ENCODE measurements at places on chromosomes 12 and 14.

GRCh38 chr12:84912198-84913128 lies at the start of gene SLC6A15:
SLC6A15 (minus strand) TSS chr12:84912799; CDS start chr12:84892120, 20,679 bp downstream.
- no peak for DNase-seq

DNA sequence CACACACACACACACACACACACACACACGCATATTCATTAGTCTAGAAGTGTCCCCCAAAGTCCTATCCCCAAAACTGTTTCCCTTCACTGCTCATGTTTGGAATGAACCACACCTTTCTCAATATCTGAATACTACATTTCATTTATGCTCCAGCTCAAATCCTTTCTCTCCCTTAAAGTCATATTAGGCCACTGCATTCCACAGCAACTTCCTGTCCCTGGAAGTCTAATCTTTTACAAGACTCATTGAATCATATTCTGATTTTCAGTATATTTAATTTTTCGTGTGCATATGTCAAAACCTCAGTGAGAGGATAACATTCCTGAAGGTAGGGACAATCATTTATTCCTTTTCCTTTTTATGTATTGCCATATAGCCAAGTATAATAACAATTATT lies 155.6 kb upstream of the LMNTD1 start:
- no peak for DNase-seq

DNA sequence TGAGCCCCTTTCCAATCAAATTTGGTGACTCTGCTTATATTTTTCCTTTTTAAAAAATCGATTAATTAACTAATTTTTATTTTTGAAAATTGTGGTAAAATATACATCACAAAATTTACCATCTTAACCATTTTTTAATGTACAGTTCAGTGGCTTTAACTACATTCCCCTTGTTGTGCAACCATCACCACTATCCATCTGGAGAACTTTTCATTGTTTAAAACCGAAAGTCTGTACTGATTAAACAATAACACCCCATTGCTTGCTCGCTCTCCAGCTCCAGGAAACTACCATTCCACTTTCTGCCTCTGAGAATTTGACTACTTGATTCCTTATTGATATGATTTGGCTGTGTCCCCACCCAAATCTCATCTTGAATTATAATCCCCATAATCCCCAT lies 283.4 kb downstream of the C12orf75 start:
- DNase-seq: no peak

GRCh38 chr12:111099186-111099585 lies 178.8 kb upstream of the MYL2 start:
- DNase-seq: no peak

DNA sequence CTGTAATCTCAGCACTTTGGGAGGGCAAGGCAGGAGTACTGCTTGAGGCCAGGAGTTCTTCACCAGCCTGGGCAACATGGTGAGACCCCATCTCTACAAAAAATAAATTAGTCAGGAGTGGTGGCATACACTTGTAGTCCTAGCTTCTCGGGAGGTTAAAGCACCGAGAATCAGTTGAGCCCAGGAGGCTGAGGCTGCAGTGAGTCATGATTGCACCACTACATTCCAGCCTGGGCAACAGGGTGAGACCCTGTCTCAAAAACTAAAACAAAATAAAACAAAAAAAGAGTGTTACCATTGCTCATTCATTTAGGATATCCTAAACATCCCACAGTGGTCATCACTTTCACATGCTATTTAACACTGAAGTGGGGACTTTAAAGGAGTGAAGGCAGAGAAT lies 7.8 kb downstream of the NEK9 start:
- DNase-seq: no peak

DNA sequence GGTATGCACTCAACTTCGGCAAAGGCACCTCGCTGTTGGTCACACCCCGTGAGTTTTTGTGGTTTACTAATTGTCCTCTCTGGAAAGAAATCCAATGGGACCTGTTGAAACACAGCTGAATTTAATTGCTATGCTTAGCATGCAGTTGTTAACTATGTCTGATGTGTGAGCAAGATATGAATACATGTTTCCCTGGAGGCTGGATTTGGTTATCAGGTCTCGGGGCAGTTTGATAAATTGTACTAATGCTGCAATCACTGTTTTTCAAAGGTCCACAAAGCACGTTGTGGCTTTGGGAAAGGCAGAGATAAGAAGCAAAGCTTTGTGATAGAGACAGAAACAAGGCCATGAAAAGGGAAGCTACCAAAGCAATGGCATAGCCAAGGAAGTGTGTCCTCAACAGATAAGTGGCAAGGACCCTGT lies 91.3 kb downstream of the DAD1 start:
- DNase-seq: no peak

- no peak for DNase-seq
Observed at GRCh38 chr14:42778984-42779383, 1172.3 kb downstream of the LRFN5 start.

- no peak for DNase-seq
Observed at GRCh38 chr14:70000601-70001000, 121.4 kb downstream of the SMOC1 start.

- DNase-seq: no peak
Observed at GRCh38 chr12:30323008-30323407, 372.7 kb downstream of the IPO8 start.

GRCh38 chr14:92493024-92493423 lies 20.6 kb upstream of the RIN3 start:
- DNase-seq: no peak

- DNase-seq: no peak
Observed at GRCh38 chr14:58663494-58664111, 25.8 kb downstream of the DACT1 start.

Measured in stimulated activated CD8-positive, alpha-beta memory T cell treated with anti-CD3 and anti-CD28 coated beads, Interleukin-7, amount 100 ng/mL, for 1 hour (primary cell).